A549 treated with GW870086 at 1 μM for 4 hours (cell line): ENCODE measurements at places on chromosomes 7 and 10. TPM values are rescaled to one million over a fixed set of nuclear protein-coding genes. Genes with fewer than 3 reads are reported as not detected.

Gene ENTPD7
- 8.7 to 13.7 TPM (median 12.8 TPM) in 5 replicates for total RNA-seq

Gene SCART1
- total RNA-seq, result 0.15 to 0.34 TPM (median 0.21 TPM) in 4 of 5 replicates, not detected in the other

Gene CHN2
- 0.22 TPM in 1 of 5 replicates, not detected in the others for total RNA-seq

Gene ZNF37A
- total RNA-seq, result 4.9 to 6.1 TPM (median 5.3 TPM) in 5 replicates
